Temporal lobe (tissue), 4 donors: ENCODE measurements at places on chromosomes 5 and 9. TPM values are rescaled to one million over a fixed set of nuclear protein-coding genes. Genes with fewer than 3 reads are reported as not detected.

The OR1N2 gene
- not detected for total RNA-seq

The PCDHGA12 gene
- total RNA-seq = 7.9 TPM

The PRUNE2 gene
- 22.9 TPM for total RNA-seq

The AQP3 gene
- total RNA-seq = under 0.01 TPM

The NME5 gene
- 11.8 TPM for total RNA-seq

The SPINK4 gene
- not detected for total RNA-seq
